ENCODE measurements at places on chromosomes 7 and 10.

DNA sequence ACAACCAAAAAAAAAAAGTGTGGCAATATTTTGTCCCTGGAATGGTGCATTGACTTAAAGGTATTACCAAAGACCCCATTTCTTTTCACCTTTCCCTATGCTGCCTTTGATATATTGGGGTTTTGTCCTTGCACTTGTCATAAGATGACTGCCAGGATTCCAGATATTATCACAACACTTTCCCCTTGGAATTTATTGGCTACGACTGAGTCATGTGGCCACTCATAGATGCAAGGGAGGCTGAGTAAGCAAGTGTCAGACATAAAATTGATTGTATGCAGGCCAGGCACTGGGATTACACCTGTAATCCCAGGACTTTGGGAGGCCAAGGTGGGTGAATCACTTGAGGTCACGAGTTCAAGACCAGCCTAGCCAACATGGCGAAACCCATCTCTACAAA is 83.6 kb downstream of the PPP1R3C start:
- no peak for DNase-seq

DNA sequence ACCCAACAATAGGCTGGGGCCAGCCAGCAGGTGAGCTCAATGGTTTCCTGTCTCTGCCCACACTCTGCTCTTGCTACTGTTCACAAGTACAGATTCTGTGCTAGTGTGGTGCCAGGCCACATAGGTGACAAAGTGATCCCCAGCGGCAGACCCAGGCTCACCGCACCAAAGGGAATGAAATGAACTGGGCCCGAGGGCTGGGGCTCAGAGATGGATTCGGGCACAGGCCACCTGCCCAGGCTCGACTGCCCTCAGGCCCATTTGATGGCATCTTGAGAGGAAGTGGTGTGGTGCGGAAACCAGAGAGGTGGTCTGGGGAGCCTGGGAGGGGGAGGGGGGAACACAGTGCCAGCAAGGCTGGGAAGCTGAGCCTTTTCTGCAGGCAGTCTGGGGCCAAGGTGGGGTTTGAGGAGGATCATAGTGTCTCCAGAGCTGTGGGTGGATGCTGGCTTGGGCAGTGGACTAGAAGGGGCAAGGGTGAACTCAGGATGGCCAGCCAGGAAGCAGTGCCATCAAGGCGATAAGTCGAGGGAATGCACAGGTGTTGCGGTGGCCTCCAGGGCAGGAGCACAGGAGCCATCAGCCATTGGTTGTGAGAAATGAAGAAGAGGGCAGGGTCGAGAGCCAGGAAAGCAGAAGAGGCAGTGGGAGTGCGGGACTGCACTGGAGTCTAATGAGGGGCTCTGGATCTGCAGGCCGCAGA is 85.2 kb downstream of the ARHGAP22 start:
- DNase-seq: no peak

DNA sequence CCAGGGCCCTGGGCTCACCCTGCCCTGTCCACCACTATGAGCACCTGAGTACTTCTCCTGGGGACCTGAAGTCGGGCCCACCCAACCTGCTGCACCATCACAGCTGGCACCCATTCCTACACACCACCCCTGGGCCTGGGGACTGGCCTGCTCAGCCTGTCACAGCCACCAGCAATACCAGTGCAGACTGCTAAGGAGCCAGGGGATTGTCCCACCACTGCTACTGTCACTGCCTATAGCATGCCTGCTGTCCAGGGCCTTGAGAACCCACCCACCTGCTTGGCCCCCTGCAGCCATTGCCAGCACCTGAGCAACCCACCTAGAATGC is 624.8 kb upstream of the FOXK1 start:
- no peak for DNase-seq

DNA sequence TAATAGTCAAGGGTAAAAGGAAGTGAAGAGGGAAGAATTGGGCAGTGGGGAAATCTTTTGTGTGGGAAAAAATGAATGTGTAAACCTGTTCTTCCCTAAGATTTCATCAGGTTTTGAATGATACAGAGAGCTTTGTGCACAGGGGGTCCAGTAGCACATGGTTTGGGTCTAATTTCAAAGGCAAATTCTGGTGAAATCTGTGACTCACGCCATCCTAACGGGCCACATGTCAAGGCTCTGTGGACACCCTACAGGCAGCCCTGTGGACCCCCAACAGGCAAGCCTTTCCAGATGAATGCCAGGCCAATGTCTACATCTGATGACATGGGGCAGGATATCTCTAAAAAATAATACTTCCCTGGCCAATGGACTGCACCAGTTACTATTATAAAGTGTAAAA is 309.8 kb downstream of the PARD3 start:
- DNase-seq: no peak

DNA sequence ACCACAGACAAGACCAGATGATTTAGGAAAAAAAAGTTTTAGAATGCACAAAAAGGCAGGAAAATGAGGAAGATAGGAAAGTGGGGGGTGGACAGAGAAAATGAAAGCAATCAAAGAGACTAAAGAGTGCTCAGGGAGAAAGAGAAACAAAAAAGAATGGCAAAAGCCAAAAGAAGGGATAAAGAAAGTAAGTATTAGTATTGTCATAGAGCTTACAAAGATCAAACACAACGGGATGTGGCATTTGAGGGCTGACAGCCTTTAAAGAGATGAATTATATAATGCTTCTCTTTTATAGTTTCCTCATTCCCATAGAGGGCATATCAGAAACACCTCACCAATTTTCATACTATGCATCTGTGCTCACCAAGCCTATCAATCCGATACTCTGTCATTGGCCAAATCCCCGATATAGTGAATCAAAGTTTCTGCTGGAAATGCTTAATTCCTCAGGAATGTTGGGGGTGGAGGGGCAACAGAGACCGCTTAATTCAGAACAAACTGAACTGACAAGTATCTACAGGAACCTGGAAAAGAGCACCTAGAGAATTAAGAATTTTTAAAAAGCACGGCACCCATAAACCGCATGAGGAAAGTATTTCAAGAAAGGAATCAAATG is 2.7 kb downstream of the COG5 start:
- no peak for DNase-seq

DNA sequence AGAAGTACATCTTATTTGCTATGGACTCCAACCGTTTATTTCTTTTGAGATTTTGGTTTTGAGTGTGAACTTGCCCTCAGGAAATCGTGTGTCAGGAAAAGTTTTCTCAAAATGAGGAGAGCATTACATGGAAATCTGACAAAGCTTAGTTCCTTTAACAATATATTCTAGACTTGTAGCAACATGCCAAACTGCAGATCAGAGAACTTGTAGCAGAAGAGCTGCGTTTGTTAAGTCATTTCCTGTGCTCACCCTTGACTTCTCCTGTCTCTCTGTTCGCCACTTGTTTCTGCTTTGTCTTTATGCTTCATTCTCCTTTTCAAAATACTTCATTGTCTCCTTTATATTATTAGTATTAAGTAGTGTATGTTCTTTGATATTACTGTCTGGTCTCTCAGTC is 116.6 kb upstream of the FOXP2 start:
- DNase-seq: no peak

DNA sequence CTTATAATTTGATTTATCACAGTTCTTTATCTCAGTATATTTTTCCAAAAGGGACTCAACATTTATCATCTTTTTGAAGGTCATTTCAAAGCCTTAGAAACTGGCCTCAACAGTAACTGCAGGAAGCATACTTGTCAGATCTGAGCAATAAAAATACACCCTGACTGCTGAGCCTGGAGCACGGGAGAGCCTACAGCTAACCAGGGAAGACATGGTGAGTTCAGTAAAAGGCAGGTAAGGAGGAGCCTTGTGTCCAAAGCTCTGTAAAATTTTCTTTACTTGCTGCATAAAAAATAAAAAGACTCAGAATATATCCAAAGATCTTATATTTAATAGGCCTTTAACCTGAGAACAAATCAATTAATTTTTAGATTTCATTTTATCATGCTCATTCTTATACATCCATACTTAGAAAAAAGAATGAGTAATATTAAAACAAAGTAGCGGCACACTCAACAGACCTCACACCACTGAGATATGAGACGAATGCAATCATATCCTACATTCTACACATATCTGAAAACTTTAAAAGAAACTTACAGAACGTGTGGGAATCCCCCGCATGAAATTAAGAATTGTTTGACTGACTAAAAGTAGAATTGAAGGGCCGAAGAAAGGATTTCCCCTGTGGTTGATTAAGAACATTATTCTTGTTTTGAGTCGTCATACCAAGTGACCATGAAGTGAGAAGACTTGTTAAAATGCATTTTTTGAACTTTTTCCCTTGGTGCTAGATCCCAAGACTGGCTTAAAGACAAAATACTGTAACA is 296.4 kb upstream of the MKLN1 start:
- DNase-seq: no peak

DNA sequence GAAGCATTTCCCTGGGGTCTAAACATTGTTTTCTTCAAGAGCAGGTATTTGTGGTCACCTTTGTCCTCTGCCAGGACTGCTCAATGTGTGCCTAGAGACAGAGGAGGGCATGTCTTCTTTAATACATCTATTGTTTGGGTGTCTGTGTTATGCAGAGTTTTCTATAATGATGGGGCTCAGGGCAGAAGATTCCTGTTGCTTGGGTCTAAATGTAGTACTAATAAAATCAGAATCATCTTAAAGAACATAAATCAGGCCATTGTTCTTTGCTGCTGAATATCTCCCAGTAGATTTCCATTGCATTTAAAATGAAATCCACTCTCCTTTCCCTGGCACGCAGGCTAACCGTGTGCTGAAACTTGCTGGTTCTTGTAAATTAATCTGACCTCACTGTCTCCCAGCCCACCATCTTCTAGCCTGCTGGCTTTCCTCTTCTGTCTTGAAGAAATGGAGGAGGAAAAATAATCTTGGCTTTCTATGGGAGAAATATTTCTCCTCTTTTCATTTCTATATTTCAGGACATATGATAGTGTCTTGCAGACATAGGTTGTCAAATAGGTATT is 1396.8 kb downstream of the GATA3 start:
- no peak for DNase-seq

DNA sequence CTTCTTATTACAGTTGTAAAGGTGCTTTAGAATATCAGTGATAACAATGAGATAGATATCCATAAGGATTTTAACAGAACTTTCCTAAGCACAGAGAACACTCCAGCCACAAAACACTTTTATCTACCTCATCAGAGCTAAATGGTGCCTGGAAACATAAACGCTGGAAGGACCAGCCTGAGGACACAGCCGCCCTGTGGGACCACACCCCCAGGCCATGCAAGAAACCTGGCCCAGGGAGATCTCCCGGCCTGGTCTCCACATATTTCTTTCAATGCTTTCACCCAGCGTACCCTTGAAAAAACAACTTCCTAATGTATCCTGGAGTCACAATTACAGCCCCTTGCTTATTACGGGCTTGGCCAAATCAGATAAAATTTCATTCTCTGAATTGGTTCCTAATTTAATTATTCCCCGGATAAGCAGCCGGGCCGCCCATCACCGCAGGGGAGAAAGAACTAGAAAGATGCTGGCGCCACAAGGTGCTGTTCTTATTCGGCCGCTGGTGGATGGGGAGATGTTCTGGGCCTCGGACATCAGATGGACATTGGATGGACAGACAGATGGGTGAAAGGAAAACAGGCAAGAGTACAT is 11.8 kb downstream of the CHST15 start:
- DNase-seq: no peak

- no peak for DNase-seq
Observed at GRCh38 chr10:73589563-73590126, 1.5 kb downstream of the USP54 start.

- DNase-seq: no peak
Observed at GRCh38 chr10:73916761-73917470, 6.0 kb downstream of the PLAU start.

DNA sequence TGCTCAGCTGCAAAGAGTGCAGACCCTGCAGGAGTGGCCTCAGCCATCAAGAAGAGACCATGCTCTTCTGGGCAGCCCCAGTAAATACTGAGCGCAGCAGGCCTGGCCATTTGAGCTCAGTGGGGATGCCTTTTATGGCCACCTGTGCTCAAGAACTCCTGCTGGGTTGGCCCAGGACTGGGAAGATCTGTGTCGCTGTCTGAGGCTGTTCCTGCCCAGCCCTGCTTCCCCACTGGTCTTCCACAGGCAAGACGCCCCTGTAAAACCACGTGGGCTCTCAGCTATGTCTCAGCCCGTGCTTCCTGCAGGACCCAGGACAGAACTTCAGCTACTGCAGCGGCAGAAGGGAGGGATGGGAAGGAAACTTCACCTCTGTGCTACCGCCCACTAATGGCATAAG is 10.5 kb upstream of the PPIF start:
- DNase-seq: no peak

DNA sequence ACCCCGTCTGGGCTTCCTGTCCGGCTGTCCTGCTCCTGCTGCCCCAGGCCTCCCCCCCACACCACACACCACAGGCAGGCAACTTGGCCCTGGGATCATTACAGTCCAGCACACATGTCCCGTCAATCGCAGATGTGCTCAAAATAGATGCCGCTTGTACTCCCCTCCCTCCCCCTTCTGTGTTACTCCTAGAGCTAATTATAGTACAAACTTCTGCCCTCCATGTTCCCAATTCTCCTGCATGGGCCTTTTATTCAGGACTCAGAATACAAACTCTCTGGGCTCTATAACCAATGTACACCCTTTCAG is at the start of gene SYNPO2L:
SYNPO2L (minus strand) TSS at position 40 of the 309 bp plus-strand sequence. CDS start 107 bp downstream, outside the sequence.
- no peak for DNase-seq

DNA sequence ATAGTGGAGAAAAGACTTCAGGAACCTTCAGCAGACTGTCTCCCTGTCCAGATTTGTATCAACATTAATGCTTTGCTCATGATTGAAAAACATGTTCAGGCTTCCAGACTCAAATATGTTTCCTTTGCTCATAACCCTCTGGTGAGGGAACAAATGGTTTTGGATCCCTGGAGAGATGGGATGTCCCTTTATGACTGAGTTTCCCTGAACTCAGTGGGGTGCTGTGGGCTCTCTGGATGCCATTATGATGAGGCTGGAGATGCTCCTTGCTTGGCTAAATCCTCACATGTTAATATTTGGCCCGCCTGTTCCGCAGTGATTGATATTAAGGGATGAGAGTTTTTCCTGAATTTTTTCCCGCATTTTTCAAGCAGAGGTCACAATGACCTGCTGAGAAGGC is 749.4 kb downstream of the SUGCT start:
- DNase-seq: no peak

DNA sequence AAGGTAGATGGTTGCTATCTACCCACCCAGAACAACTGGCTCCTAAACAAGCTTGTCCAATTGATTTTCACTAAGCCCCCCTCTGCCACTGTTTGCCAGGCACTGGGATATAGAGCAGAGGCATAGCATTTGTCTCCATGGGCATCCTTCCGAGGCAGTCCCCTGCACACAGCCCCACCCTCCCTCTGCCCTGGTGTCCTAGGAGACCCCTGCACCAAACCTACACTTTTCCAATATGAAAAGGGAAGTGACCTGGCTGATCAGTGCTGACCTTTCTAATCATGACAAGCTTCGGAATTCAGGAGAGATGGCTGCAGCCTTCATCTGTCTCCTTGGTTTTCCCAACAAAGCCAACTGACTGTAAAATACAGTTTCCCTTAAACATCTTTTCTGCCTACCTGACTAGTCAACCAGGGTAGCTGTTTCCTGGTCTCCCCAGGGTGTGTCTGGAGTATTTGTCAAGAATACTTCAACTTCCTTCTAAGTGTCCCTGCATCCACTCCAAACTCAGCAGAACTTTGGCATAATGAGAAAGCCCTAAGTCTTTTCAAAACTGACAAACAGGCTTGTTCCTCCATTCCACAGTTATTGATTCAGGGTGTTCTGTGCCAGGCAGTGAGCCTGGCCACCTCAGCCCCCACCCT is 7.6 kb upstream of the SLC18A3 start:
- no peak for DNase-seq

Data from AG08395 (cell line).